ENCODE measurements at places on chromosomes 5 and 9. TPM values are rescaled to one million over a fixed set of nuclear protein-coding genes. Genes with fewer than 3 reads are reported as not detected.
A peak's percentile ranks its signal among the peaks of the same experiment; 100 is the strongest.

- no peaks in the 10 kb centered on the region for H3K36me3 ChIP-seq
- H3K27ac ChIP-seq: no peak overlapping the region
- H3K4me1 ChIP-seq: peaks cover 41% of the 10 kb centered on the region
- no peaks in the 10 kb centered on the region for H3K27me3 ChIP-seq
These were observed 33.7 kb downstream of the SSBP2 start for GRCh38 chr5:81717226-81717625.

- no peaks in the 10 kb centered on the region for H3K27me3 ChIP-seq
- no peaks in the 10 kb centered on the region for H3K36me3 ChIP-seq
- no peak overlapping the region for H3K27ac ChIP-seq
- no peak for DNase-seq
These were observed 558.1 kb downstream of the NR2F1-AS1 start for GRCh38 chr5:93022796-93023447.

GRCh38 chr5:150020249-150020648 lies 19.7 kb downstream of the HMGXB3 start:
- DNase-seq: no peak
- H3K4me1 ChIP-seq: peaks cover 26% of the 10 kb centered on the region
- peak overlapping the region; percentile 79 for H3K27ac ChIP-seq
- H3K27me3 ChIP-seq: no peaks in the 10 kb centered on the region
- no peak overlapping the region for H3K4me3 ChIP-seq
- H3K36me3 ChIP-seq: peaks cover 92% of the 10 kb centered on the region

The CDC20B gene
- total RNA-seq: not detected

The BARX1 gene
- total RNA-seq: not detected

The GARIN3 gene
- not detected for total RNA-seq
